ENCODE measurements at places on chromosomes 6 and 20.

DNA sequence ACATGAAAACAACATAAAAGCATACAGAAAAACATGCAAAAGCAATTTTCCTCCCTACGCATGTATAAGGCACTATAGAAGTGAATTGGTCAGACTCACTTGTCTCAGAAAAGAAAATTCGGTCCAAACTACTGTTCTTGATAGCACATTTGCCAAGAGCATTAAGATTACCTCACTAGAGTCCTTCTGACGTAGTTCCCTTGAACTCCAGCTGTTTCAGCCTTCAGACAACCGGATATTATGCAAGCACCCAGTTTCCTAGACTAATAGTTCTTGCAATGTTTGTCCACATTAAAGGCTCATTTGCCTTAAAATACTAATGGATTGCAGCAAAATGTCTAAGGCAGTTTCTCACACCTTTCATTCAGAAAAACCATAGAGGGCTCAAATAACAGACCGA, 2.5 kb upstream of the CASS4 start:
- no peak for DNase-seq

DNA sequence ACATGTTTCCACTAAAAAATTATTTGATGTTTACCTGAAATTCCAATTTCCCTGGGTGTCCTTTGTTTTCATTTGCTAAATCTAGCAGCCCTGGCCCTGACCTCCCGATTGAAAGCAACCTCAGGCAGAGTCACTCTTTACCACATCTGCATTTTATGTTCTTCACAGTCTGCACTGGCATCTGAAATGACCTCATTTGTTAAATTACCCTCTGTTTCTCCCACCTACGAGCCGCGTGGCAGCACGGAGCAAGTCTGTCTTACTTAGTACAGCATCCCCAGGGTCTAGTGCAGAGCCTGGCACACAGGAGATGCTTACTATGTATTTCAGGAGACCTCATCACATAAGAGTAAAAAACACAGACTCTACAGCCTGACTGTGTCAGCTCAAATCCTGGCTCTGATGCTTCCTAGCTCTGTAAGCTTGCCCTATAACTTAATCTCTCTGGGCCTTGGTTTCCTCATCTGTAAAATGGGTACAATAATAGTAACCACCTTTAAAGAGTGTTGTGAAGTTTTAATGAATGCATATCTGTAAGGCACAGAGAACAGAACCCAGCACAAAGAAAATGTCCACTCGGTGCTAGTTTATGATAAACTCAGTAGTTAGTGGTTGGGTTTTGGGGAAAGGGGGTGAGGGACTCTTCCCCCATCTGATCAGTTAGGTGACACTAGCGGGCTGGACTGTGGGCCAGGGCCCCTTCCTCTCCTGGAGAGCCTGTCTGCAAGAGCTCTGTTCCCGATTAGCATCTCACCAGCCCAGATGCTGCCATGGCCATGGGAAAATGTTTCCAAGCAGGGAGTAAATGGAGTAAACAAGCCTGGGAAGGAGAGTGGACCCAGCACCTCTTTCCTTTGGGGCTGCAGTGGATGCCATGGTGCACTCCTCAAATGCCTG, 88.2 kb downstream of the PREX1 start:
- no peak for DNase-seq

GRCh38 chr6:13559968-13560650, 14.3 kb upstream of the SIRT5 start:
- DNase-seq: no peak

DNA sequence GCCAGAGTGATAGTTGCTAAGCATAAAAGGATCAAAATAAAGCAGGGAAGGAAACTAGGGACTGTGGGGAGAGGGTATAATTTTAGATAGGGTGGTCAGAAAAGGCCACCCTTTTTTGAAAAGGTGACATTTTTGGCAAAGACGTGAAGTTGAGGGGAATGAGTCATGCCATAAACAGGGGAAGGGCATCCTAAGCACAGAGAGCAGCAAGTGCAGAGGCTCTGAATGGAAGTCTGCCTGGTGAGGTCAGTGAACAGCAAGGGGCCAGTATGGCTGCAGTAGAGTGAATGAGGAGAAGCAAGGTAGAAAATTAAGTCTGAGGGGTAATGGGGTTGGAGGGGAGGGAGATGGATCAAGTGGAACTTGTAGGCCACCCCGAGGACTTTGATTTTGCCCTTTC, 2.4 kb downstream of the KLC4 start:
- no peak for DNase-seq

GRCh38 chr6:159726918-159727716, at the start of gene WTAP:
Gene WTAP, plus strand, starts transcription at chr6:159727506. Its CDS starts 8,760 bp downstream, at chr6:159736266.
- DNase-seq: peak; percentile 92

- no peak for DNase-seq
Observed at GRCh38 chr6:12506159-12506558, 210.4 kb upstream of the PHACTR1 start.

- no peak for DNase-seq
Observed at GRCh38 chr6:1482381-1483166, 93.2 kb downstream of the FOXF2 start.

- no peak for DNase-seq
Observed at GRCh38 chr20:61901392-61902220, 164.1 kb downstream of the TAF4 start.

DNA sequence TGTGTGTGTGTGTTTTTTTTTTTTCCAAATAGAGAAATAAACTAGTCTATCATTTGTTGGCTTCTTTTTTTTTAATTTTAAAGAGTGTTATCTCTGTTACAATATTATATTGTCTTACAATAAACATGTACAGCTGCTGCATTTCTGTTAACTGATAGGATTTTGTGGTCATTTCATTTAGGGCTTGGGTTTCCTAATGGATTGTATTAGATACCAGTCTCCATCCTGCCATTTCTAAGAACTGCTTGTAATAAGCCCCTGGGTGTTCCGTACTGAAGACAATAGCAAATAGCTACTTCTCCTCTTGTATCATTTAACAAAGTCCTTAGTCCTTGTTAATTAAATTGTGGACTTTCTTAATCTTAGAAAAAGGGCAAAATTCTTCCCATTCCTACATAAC, 45.7 kb downstream of the SOBP start:
- DNase-seq: no peak

DNA sequence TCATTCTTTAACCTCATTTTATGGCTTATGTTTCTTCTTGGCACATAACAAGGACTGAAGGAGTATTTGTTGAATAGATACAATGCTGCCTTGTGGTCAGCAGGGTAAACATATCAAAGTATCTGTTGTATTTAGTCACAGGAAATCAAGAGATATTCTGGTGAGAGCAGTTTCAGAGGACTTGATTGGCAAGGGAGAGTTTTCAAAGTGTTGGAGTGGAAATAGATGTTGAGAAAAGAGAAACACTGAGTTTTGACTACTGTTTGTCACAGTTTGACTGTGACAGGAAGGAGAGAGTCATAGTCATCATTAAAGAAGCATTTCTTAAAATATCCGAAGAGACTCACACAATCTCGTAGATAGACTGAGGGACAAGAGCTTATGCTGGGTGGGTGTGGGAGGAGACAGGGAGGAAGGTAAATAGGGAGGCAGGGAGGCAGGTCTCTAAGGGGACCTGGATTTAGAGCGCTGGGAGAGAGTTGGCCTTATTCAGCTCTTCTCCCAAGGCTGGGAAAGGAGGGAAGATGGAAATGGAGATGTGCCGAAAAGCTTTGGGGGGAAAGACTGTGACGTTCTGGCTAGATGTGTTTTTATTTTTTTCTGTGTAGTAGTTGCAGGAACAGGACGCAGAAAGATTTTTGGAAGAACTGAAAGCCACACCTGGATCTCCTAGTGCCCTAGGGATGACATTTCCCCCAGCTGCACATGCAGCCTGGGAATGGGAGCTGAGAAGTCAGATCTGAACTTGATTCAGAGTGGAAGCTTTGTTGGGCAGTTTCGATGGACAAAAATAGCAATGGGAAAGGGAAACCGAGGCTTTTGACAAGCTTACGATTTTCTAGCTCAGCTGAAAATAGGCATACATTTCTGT, 65.0 kb upstream of the IFNGR1 start:
- DNase-seq: no peak

GRCh38 chr6:106509420-106510089, 119.7 kb downstream of the RTN4IP1 start:
- no peak for DNase-seq

DNA sequence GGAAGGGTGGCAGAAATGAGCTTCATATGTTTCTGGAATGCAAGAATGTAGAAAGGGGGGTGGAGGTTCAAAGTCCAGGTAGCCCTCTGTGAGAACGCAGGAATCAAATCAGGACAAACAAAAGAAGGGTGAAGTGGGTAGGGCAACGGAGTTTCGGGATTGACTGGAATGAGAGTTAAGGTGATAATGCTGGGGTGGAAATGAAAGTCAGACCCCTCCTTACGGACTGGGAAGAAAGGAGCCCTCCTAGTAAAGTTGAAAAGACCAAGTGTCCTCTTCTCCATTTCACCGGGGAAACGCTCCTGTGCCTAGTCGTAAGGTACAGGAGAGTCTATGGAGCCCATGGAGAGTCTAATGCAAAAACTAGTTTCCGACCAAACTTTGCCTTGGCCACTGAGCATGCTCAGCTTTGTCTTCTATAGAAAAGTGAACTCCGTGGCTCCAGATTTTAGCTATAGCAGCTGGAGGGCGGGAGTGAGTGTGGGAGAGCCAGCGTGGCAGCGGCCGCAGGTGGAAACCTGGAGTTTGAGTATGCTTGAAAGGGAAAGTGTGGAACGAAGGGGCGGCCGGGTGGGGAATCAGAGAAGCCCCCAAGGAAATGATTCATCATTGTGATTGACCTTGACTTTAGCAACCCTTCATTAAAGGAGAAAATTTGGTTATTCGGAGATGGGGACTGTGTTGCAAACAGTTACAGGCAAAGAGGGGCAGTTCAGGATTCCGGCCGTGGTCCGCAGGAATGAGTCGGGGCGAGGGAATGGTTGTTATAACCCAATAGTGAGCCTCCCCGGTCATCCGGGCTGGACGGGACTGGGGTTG, 1.3 kb upstream of the LRRC1 start:
- no peak for DNase-seq

GRCh38 chr6:25670208-25670607, 18.2 kb downstream of the SCGN start:
- DNase-seq: no peak

DNA sequence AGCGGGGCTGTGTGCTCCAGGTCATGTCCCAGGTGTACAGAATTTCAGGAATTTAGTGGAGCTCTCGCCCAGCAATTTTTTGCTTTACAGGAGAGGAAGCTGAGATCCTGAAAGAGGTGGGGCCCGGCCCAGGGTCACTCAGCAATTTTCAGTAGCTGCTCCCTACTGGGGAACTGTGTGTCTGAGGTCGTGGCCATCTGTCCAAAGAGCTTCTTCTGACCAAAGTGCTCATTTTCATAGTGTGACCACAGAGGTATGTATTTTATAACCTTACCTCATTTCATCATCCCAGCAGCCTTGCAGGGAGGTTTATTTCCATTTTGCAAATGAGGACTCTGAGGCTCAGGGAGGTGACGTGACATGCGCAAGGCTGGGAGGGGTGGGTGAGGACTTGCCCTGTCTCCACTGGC, 46.3 kb downstream of the FAM209B start:
- no peak for DNase-seq

DNA sequence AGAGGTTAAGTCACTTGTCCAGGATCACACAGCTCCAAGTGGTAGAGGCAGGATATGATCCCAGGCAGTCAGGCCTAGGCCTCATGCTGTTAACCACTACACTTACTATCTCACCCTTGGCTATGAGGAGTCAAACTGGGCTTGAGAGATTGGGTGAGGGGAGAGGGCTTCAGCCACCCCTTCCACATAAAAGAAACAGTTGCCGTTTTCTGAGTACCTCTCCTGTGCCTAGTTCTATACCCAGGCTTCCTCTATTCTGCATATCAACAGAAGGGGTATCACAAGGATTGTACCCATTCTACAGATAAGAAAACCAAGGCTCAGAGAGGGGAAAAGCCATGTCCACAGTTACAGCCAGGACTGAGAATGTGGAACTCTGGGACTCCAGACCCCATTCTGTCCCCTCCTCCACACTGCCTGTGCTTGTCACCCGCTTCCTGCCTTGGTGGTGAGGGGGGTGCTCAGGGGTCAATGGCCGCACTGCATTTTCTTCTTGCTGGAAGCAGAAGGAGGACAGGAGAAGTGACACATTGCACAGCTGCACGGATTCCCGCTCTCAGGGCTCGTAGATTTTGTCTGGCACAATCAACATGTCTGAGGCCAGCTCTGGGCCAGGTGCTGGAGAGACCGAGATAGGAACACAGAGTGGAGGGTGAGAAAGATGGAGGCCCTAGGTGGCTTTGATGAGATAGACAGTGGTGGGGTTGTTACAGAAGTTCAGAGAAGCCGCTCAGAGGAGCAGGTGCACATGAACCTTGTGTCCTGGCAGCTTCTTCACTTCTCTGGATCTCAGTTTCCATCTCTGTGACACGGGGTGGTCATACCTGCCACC, 108.4 kb upstream of the PTPN1 start:
- DNase-seq: no peak

- DNase-seq: no peak
Observed at GRCh38 chr20:4880051-4880450, 121.3 kb downstream of the SLC23A2 start.

GRCh38 chr6:19723545-19723944, 113.6 kb upstream of the ID4 start:
- DNase-seq: no peak

GRCh38 chr6:18543051-18543450, 155.9 kb downstream of the RNF144B start:
- no peak for DNase-seq

- no peak for DNase-seq
Observed at GRCh38 chr6:84061174-84061573, 27.6 kb downstream of the MRAP2 start.

DNA sequence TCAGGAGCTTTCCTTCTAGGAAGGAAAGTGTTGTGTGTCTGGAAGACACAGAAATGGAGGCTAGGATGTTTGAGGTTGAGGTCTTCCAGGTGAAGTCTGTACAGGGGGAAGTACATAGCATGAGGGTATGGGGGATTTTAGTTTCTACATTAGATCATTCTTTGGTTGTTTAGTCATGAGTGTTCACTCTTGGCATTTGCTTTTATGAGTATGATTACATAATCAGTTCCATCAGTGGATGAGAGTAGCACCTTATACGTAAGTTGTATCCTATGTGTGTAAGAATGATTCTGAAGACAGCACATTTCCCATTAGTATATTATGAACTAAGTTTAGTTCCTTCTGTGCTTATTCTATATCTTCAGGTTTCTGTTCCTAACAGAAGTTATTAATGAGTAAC, 1.9 kb downstream of the CDYL start:
- no peak for DNase-seq

GRCh38 chr20:50470264-50470858, 39.8 kb upstream of the PTPN1 start:
- DNase-seq: no peak

GRCh38 chr20:51376111-51376510, 166.4 kb downstream of the NFATC2 start:
- DNase-seq: no peak

GRCh38 chr20:890666-891057, 25.5 kb downstream of the ANGPT4 start:
- DNase-seq: no peak
